GM12878 (cell line): ENCODE measurements at places on chromosomes 2 and 18. TPM values are rescaled to one million over a fixed set of nuclear protein-coding genes. Genes with fewer than 3 reads are reported as not detected.
A peak's percentile ranks its signal among the peaks of the same experiment; 100 is the strongest.

RAD51AP2 gene
- polyA plus RNA-seq, result not detected in 2 replicates

HOXD4 gene
- not detected in 2 replicates for polyA plus RNA-seq

PROKR1 gene
- not detected in 2 replicates for polyA plus RNA-seq

ATP8B1 gene
- polyA plus RNA-seq, result 0.10 and 0.20 TPM in 2 replicates

TUBA3E gene
- not detected in 2 replicates for polyA plus RNA-seq

UGT1A10 gene
- polyA plus RNA-seq, result not detected in 2 replicates

ANKRD29 gene
- 1.0 and 1.6 TPM in 2 replicates for polyA plus RNA-seq

TPO gene
- 0.07 TPM in 1 of 2 replicates, not detected in the other for polyA plus RNA-seq

THSD7B gene
- polyA plus RNA-seq, result 0.05 and 0.32 TPM in 2 replicates

PID1 gene
- polyA plus RNA-seq, result not detected in 2 replicates

PHOSPHO2 gene
- 7.6 and 7.9 TPM in 2 replicates for polyA plus RNA-seq

IL1F10 gene
- not detected in 2 replicates for polyA plus RNA-seq

GLI2 gene
- not detected in 2 replicates for polyA plus RNA-seq

GKN1 gene
- not detected in 2 replicates for polyA plus RNA-seq

SERPINB12 gene
- polyA plus RNA-seq, result not detected in 2 replicates

ANKRD30BL gene
- 0.11 and 0.29 TPM in 2 replicates for polyA plus RNA-seq

KYNU gene
- 31.2 and 33.8 TPM in 2 replicates for polyA plus RNA-seq

- DNase-seq, result no peak
These were observed 131.9 kb downstream of the TMEM131 start for GRCh38 chr2:97863829-97864228.

GRCh38 chr2:201892516-201892915 is 86.2 kb downstream of the CDK15 start:
- no peak for DNase-seq

DNA sequence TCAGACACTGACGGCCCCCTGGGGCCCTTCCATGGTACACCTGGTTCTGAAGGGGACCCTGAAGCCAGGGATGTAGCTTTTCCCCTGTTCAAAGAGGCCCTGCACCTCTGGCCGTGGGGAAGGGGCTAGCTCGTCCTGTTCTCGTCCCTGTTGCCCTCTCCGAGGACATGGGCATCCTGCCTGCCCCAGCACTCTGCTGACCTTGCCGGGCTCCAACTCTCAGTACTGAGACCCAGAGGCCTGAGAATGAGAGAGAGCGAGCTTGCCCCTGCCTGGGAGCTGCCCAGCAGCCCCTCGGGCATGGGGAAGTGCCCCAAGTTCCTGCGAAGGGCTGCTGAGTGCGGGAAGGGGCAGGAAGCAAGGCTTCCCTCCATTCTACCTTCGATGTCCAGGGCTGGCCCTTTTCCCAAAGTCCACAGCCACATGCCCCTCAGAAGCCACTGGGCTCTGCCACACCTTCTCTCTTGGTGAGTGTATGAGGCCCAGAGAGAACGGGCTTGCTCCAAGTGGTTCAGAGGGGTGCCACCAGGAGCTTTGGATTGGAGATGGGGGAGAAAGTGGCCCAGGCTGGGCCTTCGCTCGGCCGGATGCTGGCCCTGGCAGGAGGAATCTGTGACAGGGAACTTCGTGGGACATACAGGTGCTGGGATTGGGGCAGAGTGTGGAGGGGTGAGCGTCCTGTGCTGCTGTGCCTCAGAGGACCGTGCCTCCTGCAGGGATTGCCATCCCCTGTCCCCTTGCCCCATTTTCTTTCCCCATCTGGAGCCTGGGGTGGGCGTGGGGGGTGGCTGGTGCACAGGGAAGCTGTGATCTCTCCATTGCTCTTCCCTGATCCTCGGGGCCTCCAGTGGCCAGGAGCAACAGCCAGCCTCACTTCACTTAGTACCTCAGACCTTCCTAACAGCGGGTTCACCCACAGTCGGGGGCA is 50.8 kb downstream of the KCNIP3 start:
- no peak for DNase-seq

DNA sequence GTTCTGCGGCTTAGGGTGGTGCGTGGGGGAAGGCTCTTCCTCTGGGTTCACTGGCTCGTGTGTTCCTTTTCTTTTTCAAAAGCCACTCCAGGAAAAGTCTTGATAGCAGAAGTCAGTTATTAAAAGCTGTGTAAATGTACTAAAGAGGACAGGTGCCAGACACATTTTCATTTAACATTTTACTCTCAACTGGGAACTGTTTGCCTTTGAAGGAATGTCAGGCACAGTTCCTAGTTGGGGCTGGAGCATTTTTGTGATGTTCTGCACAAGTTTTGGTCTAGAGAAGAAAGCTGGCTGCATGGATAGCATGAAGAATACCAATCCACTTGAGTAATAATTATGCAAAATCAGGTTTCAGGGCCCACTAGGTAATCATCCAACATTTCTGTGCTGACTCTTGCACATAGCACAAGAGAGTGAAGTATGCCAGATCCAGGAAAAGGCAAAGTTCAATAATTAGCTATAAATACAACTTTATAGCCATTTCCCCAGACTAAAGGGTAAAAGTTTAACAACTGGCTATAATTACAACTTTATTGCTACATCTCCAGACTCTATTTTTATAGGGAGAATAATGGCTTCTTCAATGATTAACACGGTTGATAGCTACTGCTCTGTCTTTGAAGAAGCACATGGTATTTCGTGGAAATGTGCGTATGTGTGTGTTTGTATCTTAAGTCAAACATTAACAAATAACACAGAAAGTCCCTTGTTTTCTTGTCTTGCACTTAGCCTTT is 16.2 kb downstream of the SCYGR8 start:
- DNase-seq, result no peak

DNA sequence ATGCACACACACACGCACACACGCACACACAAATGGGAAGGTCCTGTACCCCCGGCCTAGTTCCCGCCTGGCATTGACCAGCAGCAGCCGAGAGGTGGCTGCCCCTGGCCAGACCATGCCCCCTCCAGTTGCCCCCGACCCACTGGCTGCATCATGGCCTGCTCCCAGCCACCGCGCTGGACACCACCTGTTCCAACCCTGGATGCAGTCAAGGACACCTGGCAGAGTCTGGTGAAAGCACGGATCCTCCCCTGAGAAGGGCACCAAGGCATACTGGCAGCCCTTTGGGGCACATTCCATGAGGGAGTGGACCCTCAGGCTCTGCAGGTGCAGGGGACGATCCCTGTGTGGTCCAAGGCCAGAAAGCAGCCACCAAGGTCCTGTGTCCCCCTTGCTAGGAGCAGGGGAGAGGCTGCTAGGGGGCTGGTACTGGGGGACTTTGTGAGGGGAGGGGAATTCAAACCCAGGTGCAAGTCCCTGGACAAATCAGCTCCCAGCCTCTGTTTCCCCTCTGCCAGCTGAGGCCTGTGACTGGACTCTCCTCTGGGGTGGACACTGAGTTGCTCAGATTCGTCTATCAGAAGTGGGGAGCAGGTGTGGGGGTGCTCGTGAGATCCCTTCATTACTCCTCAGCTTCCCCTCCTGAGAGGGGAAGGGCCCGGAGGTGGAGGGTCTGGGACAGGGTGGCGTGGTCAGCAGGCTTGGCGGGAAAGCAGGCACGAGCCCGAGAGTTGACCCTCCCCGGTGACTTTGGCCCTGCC is 3.5 kb downstream of the ESPNL start:
- no peak for DNase-seq

DNA sequence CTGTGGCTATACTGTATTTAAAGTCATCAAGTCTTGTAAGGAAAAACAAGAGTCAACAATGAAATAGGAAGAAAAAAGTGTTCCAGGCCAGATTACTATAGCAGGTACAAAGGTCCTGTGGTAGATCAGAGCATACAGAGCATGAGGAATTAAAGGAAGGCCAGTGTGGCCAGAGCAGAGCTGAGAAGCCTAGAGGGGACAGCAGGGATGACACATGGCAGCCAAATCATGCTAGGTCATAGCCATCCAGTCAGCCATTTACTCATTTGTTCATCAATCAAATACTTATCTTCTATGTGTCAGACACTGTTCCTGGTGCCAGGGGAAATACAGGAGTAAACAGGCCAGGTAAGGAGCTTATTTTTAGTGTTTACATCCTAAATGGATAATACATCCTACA is 24.3 kb downstream of the ADD2 start:
- no peak for DNase-seq

GRCh38 chr2:121790276-121790956 is 35.0 kb downstream of the TSN start:
- no peak for DNase-seq

GRCh38 chr18:70078106-70078505 is 127.4 kb downstream of the RTTN start:
- no peak for DNase-seq

GRCh38 chr2:106098081-106098480 is 96.0 kb downstream of the UXS1 start:
- DNase-seq, result no peak

DNA sequence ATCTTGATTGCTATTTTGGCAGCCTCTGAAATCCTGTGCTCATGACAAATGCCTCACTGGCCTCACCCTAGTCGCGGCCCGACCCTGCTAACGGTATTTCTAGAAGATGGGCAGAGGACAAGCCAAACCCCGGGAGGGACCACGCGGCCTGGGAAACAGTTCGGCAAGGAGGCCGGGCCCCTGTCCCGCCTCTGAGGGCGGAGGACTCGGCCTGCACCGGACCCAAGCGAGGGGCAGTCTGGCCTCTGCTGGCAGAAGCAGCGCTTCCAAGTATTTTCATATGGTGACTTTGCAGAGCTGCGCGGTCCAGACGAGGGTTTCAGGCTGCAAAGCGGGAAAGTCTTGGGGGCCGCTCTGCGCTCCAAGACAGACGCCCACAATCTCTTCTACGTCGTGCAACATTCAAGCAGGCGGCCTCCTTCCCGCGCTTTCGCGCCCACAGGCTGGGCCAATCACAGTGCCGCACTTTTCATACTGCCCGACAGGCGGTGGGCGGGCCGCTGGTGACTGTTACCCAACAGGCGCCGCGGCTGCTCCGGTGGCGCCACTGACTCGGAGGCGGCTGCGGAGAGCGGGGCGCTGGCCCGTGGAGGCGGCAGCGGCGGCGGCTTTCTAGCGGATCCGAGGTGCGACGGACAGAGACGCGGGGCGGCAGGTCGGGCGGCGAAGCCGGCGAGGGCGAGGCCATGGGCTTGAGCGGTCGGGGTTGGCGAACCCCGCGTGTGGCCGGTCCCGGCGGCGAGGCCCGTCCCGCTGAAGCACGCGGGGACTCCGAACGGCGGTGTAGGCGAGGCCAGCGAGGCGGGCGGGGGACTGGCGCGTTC is at the start of gene RBM44:
TSS of gene RBM44 (plus strand) at position 544 of the 824 bp plus-strand sequence. CDS start 14,831 bp downstream, outside the sequence.
- no peak for DNase-seq

DNA sequence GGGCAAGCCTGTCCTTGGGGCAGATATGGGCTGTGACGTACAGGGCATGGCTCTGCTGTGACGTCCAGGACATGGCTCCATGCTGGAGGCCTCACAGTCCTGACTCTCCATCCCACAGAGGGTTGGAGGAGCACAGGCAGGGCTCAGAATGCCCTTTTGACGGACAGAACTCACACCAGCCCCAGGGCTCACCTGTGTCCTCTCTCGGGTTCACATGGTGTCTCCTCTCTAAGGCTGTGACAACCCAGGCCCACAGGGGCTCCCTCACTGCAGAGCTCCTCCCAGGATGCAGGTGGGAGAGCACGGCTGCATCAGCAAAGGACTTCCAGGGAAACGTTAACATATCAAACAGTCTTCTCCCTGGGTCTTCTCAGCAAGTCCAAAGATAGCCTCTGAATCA is 133.8 kb downstream of the EIPR1 start:
- DNase-seq, result no peak

GRCh38 chr2:37798315-37799005 is 126.6 kb upstream of the RMDN2 start:
- peak; percentile 8 for DNase-seq

- DNase-seq, result no peak
These were observed 92.9 kb downstream of the COL5A2 start for GRCh38 chr2:189086710-189087109.

GRCh38 chr2:237026981-237027711 is 58.5 kb upstream of the COPS8 start:
- DNase-seq, result no peak

- DNase-seq, result no peak
These were observed 504.7 kb downstream of the KCNJ3 start for GRCh38 chr2:155203178-155203577.

- no peak for DNase-seq
These were observed 7.8 kb downstream of the PTMA start for GRCh38 chr2:231715988-231716616.

- DNase-seq, result no peak
These were observed 13.0 kb downstream of the AMER3 start for GRCh38 chr2:130768191-130768855.

- peak; percentile 8 for DNase-seq
These were observed 288.5 kb downstream of the PDE11A start for GRCh38 chr2:177783835-177784744.

DNA sequence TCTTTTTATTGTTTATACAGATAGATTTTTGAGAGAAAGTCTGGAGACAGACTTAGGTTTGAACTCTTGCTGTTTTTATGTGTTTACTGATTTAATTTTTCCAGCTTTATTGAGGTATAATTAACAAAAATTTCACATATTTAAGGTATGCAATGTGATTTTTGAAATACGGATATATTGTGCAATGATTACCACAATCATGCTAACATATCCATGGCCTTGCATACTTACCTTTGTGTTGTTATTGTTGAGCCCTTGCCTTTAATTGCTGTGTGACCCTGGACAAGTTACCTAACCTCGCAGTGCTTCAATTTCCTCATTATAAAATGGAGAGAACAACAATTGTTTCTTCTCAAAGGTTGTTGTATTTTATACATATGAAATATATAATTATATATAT is 13.9 kb upstream of the RBMS1 start:
- DNase-seq, result no peak

GRCh38 chr2:238286987-238287736 is 1.2 kb downstream of the PER2 start:
- no peak for DNase-seq

GRCh38 chr2:17915099-17915498 is 36.6 kb downstream of the KCNS3 start:
- no peak for DNase-seq

- no peak for DNase-seq
These were observed 248.3 kb upstream of the KYNU start for GRCh38 chr2:142629193-142629592.

DNA sequence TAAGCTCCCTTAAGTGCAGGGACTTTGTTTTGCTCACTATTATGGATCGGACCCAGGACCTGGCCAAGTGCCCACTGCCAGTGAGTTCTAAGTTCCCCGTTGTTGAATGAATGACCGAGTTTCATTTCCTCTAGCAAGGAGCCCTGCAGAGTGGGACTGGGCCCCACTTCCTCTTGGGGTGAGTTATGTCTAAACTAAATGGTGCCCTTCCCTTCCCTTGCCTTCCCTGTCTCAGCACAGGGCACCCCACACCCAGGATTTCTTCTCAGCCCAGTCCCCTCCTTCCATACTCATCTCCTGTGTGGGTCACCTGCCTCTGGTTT is 195.3 kb upstream of the HS6ST1 start:
- peak; percentile 4 for DNase-seq

- no peak for DNase-seq
These were observed 259.3 kb downstream of the DCDC2C start for GRCh38 chr2:3962719-3963118.

DNA sequence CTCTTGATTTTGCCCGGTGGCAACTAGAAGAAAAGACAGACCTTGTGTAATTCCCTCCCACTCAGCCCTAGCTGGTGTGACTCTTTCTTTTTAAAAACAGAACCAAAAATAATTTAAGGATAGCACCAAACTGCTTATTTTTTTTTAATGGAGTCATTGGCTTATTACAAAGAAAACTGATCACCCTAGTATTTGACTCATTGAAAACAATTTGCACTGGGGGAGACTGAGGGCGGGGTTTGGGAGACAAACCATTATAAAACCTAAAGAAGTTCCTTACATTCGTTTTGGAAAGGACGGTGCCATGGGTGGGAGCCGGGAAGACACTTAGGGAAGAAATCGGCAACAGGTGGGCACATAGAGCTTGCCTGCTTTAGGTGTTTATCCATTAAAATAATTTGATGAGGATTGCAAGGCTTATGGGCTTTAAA is 2.5 kb downstream of the PAX3 start:
- DNase-seq, result no peak

GRCh38 chr2:86068136-86068588 is 37.5 kb downstream of the POLR1A start:
- no peak for DNase-seq
